Large intestine (tissue), 12 donors: ENCODE measurements at places on chromosomes 7 and 10. TPM values are rescaled to one million over a fixed set of nuclear protein-coding genes. Genes with fewer than 3 reads are reported as not detected.

DNA sequence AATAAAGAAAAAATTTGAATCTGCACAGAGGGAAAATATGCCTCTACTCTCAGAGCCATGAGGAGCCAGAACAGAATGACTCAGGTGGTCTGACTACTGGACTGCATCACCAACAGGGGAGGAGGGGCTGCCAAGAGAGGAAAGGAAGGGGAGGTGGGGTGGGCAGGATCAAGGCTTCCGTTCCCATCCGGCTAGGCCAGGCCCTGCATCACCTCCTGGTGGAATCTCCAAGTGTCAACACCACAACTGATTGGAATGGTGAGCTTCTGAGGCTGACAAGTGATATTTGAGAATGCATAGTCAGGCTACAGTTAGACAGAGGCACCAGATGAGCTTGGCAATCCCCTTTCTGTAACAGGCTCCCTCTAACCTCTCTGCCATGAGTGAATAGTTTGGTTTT, 10.4 kb upstream of the GPR26 start:
- no peaks in the 10 kb centered on the region for H3K36me3 ChIP-seq
- H3K27ac ChIP-seq: no peak overlapping the region
- H3K4me1 ChIP-seq: no peaks in the 10 kb centered on the region

DNA sequence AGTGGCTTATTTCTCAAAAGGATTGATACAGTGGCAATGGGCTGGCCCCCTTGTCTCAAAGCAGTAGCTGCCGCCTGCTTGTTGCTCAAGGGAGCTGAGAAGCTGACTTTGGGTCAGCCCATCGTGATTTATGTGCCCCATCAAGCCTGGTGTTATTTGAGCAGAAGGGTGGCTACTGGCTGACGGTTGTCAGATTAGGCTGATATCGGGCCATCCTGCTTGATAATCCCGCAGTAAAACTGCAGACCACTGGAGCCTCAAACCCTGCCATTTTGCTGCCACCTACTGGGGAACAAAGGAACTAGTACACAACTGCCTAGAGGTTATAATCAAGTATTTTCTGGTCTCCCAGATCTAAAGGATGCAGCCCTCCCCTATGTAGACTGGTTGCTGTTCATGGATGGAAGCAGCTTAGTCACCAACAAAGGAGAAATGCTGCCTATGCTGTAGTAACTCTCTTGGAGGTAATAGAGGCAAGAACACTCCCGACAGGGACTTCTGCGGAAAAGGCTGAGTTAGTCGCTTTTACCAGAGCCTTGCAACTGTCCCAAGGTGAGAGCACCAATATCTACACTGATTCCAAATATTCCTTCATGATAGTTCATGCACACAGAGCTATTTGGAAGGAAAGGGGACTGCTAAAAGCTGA, 65.9 kb upstream of the ZNF92 start:
- peak; percentile 35 for DNase-seq
- H3K36me3 ChIP-seq: no peaks in the 10 kb centered on the region
- H3K4me3 ChIP-seq: no peak overlapping the region
- no peak overlapping the region for H3K27ac ChIP-seq
- H3K27me3 ChIP-seq: no peaks in the 10 kb centered on the region

GRCh38 chr10:97991871-97992270, 38.5 kb downstream of the CRTAC1 start:
- no peaks in the 10 kb centered on the region for H3K4me1 ChIP-seq
- H3K27me3 ChIP-seq: peaks cover 3% of the 10 kb centered on the region
- H3K4me3 ChIP-seq: no peak overlapping the region
- no peaks in the 10 kb centered on the region for H3K36me3 ChIP-seq
- DNase-seq: no peak
- H3K27ac ChIP-seq: no peak overlapping the region

- no peak overlapping the region for H3K27ac ChIP-seq
- peaks cover 5% of the 10 kb centered on the region for H3K36me3 ChIP-seq
- no peak overlapping the region for H3K4me3 ChIP-seq
- no peak for DNase-seq
- no peaks in the 10 kb centered on the region for H3K27me3 ChIP-seq
These were observed 125.5 kb downstream of the CLEC2L start for GRCh38 chr7:139648941-139649425.

PDK4 gene
- 13.6 TPM for polyA plus RNA-seq

GRCh38 chr10:6788731-6789130, 208.7 kb upstream of the PRKCQ start:
- no peaks in the 10 kb centered on the region for H3K4me1 ChIP-seq
- DNase-seq: no peak
- H3K4me3 ChIP-seq: no peak overlapping the region

- H3K4me1 ChIP-seq: no peaks in the 10 kb centered on the region
- H3K27me3 ChIP-seq: no peaks in the 10 kb centered on the region
These were observed 30.1 kb downstream of the VPS41 start for GRCh38 chr7:38878694-38879457.

SEM1 gene
- polyA plus RNA-seq: 202 TPM

GRCh38 chr7:156151078-156151477, 338.8 kb upstream of the SHH start:
- peaks cover 18% of the 10 kb centered on the region for H3K4me1 ChIP-seq
- no peak overlapping the region for H3K4me3 ChIP-seq
- H3K27me3 ChIP-seq: no peaks in the 10 kb centered on the region
- no peak overlapping the region for H3K27ac ChIP-seq
- DNase-seq: no peak
- H3K36me3 ChIP-seq: no peaks in the 10 kb centered on the region

- H3K27ac ChIP-seq: no peak overlapping the region
- H3K4me3 ChIP-seq: no peak overlapping the region
- no peaks in the 10 kb centered on the region for H3K4me1 ChIP-seq
- no peak for DNase-seq
- H3K36me3 ChIP-seq: no peaks in the 10 kb centered on the region
- H3K27me3 ChIP-seq: peaks cover 30% of the 10 kb centered on the region
These were observed 6.1 kb downstream of the CHRM2 start for GRCh38 chr7:136874393-136875032.

FAM237B gene
- 0.16 TPM for polyA plus RNA-seq
